GM03348 (cell line): ENCODE measurements at places on chromosomes 7 and 10.
A peak's percentile ranks its signal among the peaks of the same experiment; 100 is the strongest.

DNA sequence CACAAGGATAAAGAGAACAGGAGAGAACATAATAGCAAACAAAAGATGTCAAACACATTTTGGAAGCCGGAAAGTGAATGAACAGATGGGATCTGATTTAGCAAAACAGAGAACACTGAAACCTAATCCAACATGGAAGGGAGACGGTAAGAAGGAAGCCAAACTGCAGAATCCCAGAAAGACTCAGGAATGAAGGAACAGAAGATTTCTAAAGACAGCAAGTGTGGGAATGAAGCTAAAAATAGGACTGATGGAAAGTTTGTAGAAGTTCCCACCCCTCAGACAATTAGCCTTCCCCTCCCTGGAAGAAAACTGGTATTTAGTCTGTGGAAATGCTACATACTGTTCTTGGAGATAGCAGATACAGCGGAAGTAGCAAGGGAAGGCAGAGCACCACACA is 40.8 kb downstream of the SLC16A12 start:
- DNase-seq: no peak

GRCh38 chr10:96370584-96371157 is 11.9 kb upstream of the OPALIN start:
- DNase-seq: peak; percentile 85

- no peak for DNase-seq
Measured at GRCh38 chr7:144549861-144550260, 146.4 kb upstream of the NOBOX start.

DNA sequence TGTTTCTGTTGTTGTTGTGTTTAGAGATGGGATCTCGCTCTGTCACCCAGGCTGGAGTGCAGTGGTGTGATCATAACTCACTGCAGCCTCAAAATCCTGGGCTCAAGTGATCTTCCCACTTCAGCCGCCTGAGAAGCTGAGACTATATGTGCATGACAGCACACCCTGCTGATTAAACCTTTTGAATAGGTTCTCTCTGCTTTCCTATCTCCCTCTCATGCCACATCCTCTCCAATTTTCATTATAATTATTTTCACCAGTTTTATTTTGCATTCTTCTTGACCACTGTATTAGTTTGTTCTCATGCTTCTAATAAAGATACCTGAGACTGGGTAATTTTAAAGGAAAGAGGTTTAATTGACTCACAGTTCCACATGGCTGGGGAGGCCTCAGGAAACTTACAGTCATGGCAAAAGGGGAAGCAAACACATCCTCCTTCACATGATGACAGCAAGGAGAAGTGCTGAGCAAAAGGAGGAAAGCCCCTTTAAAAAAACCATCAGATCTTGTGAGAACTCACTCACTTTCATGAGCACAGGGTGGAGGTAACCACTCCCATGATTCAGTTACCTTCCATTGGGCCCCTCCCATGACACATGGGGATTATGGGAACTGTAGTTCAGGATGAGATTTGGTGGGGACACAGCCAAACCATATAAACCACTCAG is 12.9 kb downstream of the AGK start:
- no peak for DNase-seq

GRCh38 chr7:131124001-131124629 is 203.6 kb upstream of the MKLN1 start:
- DNase-seq: no peak
